ENCODE measurements at places on chromosomes 11 and 22.

GRCh38 chr11:12196308-12196707 lies 85.9 kb downstream of the MICAL2 start:
- no peak for DNase-seq

DNA sequence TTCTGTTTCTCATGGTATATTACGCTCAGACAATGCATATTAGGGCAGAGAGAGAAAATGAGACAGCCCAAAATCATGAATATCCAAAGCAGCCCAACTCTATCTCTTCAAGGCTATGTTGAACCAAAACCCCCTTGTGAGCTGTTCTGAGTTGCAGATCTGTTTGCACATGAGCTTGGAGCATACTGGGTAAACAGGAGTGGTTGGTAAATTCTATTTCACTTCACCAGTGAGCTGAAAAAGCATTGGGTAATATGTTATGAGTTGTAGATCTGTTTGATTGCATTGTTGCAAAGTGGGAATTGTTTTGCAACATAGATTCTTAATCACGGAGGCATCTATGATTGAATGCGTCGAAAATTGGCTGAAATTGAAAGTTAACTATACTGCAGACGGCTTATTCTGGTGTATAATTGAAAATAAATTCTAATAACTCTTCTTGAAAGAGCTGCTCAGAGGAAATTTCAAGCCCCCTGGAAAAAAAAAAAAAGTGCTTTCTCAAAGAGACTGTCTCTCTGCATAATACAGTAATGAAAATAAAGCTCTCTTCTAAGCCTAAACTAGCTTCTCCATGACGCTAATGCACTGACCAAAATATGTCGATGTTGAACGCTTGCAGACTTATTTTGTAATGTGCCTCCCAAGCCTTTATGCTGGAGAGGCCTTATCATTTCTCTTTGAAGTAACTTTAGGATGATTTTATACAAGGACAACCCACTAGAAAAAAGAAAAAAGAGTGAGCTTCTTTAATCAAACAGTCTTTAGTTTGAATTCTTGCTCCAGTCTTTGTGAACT lies 263.7 kb downstream of the NTM start:
- no peak for DNase-seq

DNA sequence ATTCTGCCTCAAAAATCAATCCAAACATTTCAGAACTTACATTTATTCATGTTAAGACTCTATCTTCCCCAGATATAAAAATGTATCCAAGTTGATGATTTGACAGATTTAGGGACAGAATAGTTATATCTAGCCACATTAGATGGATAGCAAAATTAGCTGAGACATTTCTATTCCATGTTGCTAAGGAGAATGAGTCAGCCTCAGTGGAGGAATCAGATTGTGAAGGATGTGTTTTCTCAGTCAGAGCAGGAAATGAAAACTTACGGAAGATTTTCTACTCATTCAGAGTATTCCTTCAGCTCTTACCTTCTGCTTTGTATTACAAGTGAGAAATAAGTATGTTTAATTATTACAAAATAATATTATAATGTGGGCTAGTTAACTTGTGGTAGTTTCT lies 556.3 kb upstream of the ANO3 start:
- DNase-seq: no peak

GRCh38 chr11:40188848-40189247 lies 1270.6 kb downstream of the LRRC4C start:
- DNase-seq: no peak

DNA sequence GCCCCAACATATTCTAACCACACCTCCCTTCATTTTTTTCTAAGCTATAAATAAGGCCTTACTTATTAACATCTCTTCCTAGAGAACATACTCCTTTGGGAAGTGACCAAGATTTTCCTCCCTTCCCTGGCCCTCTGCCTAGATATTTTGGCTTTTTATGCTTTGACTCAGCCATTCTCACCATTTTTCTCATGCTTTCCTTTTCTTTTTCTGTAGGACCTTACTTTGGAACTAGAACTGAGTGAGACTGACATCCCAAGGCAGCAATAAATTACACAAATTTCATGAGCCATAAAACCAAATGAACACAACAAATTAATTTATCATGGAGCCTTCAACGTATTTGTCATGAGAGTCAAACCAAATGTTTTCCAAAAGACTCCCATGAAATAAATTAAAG lies 142.7 kb upstream of the CTSC start:
- DNase-seq: no peak

DNA sequence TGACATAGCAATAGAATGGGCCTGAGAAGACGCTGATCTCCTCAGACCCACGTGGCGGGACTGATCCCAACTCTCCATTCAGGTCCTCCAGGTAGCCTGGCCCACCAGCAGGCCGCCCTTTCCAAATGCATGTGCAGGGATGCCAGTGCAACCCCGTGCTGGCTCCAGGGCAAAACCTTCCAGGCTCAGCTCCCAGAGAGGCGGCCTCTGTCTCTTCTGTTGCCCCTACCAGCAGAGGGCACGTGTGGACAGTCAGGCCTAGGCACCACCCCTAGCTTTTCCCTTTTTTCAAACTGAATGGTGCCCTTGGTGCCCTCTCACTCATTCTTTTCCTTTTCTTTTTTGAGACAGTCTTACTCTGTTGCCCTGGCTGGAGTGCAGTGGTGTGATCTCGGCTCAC lies 121.7 kb downstream of the OSBP2 start:
- no peak for DNase-seq

DNA sequence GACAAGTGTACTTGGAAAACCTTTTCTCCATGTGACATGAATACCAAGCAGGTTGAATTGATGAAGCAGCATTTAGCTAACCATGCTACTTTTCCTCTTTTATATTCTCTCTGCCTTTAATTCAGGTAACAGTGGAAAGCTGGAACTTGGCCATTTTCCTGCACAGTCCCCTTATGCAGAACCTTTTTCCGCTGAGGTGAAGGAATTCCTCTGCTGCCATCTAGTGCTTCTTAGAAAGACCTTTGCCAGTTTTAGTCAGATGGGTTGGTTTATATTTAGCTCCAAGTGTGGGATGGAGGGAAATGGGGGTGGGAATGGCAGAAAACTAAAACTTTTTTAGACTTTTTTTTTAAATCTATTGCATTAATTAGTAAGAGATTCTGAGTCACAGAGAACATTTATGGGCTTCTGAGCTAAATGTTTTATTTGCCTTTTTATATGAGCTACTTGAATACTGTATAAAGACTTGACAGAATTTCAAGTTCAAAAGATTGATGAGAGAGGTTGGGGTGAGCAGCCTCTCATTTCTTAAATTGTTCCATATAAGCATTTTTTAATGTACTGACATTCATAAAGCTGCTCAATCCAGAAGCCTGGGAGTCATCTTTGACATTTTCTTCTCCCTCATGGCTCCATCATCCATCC lies 153.9 kb upstream of the ZC3H12C start:
- DNase-seq: no peak

DNA sequence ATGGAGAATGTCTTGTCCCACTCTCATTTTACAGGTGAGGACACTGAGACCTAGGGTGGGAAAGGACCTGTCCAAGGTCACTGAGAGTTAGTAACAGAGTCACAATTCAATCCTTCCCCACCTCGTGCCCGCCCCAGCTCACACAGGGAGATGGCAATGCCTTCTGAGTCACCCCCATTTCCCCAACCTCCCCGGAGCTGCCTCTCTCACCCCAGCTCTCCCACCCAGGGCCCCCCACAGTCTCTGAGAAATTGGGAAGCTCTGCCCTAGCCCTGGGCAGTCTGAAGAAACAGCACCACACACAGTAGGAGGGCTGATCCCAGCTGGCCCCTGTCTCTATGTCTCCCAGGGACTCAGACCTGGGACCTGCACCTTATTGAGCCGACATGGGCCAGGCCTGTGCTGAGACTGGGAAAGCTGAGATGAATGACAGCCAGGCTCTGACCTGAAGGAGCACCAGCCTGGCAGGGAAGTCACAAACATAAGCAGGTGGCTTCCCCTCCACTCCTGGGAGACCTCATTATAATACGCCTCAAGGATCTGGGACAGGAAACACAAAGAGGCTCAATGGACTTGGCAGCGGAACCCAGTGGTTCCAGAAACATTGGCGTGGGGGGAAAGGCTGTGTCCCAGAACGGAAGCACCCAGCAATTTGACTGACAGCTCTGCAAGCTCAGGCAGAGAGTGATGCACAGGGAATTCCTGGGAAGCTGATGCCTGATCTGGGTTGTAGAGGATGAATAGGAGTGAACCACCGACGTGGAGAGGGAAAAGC lies 51.0 kb downstream of the CD6 start:
- DNase-seq: no peak

GRCh38 chr11:926341-926916 lies 759 bp downstream of the AP2A2 start:
- DNase-seq: no peak

DNA sequence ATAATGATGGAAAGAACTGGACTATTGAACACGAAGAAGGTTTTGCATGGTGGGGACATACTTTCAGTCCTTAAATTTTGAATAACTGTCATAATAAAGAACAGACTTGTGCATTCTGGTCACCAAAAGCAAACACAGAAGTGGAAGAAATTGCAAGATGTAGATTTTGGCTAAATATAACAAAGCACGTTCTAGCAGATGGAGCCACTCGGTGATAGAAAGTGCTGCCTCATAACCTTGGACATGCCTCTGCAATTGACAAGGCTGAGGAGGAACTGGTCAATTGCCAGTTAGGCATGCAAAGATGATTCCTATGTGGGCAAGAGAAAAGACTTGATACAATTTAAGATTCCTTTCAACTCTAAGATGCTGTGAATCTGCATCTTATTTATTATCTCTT lies 244.1 kb upstream of the ZC3H12C start:
- no peak for DNase-seq

DNA sequence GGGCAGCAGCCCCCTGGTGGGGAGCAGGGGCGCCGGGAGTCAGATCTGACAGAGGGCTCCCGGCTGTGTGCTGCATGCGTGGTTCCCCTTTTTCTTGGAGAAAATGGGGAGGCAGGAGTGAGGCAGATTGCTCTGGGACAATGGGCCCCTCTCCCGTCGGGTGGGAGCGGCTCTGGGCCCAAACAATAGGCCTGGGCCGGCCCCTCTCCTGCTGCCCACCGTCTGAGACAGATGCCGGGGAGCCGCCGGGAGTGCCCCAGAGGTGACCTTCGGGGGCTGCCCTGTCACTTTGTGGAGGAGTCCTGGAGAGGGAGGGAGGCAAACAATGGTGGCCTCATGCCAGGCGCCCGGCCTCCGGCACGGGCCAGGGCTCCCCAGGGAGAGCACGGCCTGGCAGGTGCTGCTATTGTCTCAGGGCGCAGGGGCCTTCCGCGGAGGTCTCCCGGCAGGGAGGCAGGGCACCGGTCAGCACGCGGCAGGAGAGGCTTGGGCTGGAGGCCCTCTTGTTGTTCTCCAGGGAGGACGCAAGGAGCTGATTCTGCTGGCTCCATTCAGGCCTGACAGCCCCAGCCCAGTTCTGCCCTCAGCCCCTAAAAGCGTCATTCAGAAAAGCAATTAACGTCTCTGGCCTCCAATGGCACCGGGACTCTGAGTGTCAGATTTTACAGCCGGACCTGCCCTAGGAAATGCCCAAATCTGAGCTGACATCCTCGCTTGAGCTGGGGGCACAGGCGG lies 44.8 kb downstream of the SMIM38 start:
- DNase-seq: no peak

GRCh38 chr11:35800970-35801953 lies 138.7 kb downstream of the TRIM44 start:
- no peak for DNase-seq

DNA sequence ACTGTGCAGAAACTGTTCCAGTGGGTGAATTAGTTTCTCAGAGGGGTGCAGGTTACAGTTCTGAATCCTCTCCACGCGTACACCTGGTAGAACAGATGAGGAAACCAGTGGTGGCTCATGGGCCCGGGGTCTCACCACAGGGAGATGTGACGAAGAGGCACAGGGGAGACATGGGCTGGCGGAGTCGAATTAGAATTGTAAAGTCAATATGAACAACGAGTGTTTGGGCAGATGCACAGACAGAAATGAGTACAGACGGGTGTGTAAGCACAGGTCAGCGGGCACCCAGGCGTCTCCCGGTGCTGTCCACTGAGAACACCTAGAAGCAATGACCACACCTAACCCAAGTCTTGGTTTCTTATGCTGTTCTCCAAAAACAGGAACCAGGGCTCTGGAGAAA lies 41.8 kb downstream of the GNB1L start:
- DNase-seq: peak; percentile 40
